ENCODE measurements at places on chromosomes 1 and 21.

- no peak for ATAC-seq
These were observed 121.8 kb upstream of the ERG start for GRCh38 chr21:38619992-38620479.

DNA sequence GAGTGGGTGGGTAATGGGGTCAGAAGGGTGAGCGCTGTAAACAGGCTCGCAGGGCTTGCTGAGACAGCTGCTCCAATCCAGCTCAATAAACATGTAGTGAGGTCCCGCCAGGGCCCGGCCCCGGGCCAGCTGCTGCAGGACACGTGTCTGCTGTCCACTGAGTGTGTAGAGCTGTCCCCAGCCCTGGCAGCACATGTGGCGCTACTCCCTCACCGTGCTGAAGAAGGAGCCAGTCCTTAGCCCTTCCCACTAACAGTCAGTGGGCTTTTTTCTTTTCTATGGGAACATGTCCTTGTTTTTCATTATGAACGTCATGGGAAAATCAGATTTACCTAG is 78.9 kb upstream of the C1orf174 start:
- no peak for ATAC-seq

DNA sequence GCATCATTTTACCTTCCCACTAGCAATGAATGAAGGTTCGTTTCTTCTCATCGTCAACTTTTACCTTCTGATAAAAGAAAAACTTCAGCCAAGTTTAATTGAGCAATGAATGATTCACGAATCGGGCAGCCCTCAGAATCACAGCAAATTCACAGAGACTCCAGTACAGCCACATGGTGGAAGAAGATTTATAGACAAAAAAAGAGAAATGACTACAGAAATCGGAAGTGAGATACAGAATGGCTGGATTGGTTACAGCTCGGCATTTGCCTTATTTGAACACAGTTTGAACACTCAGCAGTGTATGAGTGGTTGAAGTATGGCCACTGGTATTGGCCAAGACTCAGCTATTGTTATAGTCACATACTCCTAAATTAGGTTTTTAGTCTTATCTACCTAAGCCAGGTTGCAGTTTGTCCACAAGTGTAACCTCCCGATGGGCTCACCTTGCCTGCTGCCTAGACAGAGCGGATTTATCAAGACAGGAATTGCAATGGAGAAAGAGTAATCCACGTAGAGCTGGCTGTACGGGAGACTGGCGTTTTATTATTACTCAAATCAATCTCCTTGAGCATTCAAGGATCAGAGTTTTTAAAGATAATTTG is 15.3 kb downstream of the AK4 start:
- no peak for ATAC-seq

- no peak for ATAC-seq
These were observed 52.8 kb upstream of the LYPLAL1 start for GRCh38 chr1:219120624-219121544.

DNA sequence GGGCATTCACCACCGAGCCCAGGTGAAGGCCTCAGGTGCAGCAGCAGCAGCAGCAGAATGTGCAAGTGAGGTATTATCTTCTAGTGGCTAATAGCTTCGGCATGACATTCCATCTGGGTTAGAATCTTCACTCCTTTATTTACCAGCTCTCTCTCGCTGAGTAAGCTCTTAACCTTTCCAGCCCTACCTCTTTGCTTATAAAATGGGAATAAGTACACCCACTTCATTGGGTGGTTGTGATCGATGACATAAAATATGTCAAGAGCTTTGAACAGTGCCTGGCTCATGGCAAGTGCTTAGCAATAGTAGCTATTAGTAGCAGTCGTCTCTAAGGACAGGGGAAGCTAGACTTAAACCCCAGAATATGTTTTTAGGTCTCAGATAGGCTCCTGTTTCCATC is 149.5 kb downstream of the NOS1AP start:
- no peak for ATAC-seq

DNA sequence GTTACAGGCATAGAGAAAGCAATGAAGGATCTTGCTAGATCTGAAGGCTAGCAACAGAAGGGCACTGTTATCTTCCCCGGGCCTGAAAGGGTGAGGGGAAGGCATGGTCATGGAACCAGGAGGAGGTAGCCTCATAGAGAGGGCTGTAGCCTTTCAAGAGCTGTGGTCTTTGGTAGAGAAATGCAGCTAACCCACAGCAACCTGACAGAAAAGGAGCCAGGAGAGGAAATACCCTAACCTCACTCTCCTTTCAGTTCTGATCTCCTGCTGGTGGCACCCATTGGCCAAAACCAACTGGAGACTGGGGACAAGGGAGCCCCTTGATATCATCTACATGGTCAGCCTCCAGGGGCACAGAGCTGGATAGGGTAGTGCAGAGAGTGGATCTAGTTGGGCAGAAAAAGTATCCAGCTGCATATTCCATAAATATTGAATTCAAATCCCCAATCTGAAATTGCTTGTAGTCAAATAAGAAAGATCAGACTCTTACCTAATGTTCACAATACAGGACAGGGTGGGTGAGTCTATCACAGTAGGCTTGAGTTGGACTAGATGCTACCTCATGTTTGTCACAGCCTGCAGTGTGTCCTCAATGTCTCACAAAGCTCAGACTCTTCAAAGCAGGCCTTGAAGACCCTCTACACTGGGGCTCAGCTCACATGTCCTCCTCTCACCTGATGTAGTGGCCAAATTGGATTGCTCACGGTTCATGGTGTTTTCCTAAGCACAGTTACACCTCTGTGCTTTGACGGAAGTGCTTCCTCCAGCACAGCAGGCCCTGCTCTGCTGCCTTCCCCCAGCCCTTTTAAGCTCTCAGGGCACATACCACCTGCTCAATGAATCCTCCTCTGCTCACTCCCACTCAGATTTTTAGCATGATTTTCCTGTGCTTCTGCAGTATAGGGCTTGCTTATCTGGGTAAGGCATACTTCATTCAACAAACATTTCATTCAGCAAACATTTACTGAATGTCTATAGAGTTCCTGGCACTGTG is 74.1 kb upstream of the JUN start:
- ATAC-seq: peak; percentile 75

- no peak for ATAC-seq
These were observed 74.1 kb downstream of the ADARB1 start for GRCh38 chr21:45148316-45148990.

- ATAC-seq: no peak
These were observed 17.4 kb upstream of the SHE start for GRCh38 chr1:154519591-154519991.

GRCh38 chr1:8938232-8938999 is 7.3 kb upstream of the CA6 start:
- no peak for ATAC-seq

- no peak for ATAC-seq
These were observed 87.2 kb downstream of the MAN1C1 start for GRCh38 chr1:25703671-25704266.

DNA sequence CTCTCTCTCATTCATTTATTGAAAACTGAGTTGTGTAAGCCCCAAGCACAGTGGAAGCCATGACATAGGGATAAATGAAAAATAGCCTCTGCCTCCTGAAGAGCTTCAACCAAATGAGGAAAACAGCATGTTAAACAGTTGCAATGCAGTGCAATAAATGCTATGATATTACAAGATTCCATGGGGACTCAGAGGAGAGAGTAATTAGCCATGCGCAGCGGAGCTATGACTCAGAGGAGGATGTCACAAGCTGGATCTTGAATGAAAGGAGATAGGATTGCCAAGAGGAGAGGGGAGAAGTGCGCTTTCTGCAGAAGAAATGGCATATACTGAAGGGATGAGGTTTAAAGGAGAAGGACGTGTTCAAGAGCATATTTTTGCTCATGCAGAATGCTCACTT is 231.3 kb upstream of the PLXNA2 start:
- no peak for ATAC-seq

All from stimulated activated memory B cell treated with anti-CD40 and anti-IgM and Interleukin-4, amounts not matched to agents 10 μg/mL and 1 μg/mL and 100 μg/mL, for 72 hours (primary cell).